NCI-H1092 treated with DMSO at 0.1 percent for 48 hours (cell line): ENCODE measurements at places on chromosomes 5 and 9.

GRCh38 chr5:143208781-143209510, 194.5 kb downstream of the NR3C1 start:
- no peak for DNase-seq

GRCh38 chr5:8861764-8862163, 684.1 kb downstream of the SEMA5A start:
- DNase-seq = no peak

DNA sequence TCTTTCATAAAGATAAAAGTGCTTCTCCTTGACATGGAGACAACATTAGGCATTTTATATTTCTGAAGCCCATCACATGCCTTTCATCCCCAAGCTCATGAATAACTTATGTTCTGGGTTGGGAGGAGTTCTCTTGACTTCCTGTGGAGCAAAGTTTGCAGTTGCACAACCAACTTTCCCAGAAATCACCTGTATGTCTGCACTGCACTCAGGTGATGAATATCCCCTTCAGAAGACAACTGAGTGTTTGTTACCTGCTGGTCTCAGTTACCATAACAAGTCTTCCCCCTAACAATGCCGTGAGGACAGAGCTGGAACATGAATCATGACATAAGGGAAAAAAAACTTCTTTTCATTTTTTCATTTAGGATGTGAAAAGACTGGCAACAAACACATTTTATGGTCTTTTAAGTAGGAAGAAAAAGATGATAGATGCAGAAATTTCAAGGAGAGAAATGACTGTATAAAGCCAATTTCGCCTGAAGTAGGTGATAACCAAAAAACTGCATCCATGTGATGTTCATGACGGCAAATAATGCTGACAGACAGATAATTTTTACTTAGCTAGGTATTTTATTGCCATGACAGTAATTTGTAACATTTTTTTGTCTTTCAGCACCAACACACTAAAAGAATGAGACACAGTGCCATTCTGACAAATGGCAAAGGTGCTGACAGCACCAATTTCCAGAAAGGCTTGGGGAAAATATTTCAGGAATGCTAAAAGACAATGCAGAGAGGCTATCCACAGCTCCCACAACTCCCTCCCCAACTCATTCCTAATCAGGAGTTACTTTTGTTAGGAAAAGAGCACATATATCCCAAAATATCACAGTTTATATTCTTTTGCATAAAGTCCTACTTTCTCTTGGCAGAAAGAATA, 656.3 kb downstream of the PRELID2 start:
- DNase-seq = no peak

DNA sequence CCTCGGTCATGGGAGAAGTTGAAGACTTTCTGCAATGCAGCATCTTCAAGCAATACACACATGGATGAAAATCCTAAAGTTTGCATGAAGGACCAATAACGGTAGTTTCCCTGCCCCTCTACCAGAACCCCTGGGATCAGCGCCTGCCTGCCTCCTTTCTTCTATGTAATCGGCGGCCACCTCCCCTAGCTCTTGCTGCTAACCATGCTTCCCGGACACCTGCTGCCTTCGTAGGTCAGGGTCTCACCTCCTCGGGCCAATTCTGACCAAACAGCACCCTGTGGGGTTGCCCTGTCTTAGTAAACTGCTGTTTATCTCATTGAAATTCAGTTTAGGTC, 388 bp upstream of the MED10 start:
- DNase-seq = no peak

DNA sequence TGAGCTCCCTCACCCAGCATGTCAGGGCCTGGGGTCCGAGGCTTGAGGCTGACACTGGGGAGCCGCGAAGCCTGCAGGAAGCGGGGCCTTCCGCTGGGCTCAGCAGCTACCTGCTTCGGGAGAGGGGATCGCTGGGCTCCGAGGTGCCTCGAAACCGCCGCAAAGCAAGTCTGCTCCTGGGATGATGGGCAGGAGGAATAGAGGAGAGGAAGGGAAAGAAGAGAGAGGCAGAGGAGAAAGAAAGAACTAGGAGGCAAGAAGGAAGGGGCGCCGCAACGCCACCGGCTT, 1.5 kb upstream of the PRDM12 start:
- no peak for DNase-seq
